ENCODE measurements at places on chromosomes 4 and X.

GRCh38 chrX:44085209-44085608 lies 112.0 kb upstream of the NDP start:
- DNase-seq = no peak

DNA sequence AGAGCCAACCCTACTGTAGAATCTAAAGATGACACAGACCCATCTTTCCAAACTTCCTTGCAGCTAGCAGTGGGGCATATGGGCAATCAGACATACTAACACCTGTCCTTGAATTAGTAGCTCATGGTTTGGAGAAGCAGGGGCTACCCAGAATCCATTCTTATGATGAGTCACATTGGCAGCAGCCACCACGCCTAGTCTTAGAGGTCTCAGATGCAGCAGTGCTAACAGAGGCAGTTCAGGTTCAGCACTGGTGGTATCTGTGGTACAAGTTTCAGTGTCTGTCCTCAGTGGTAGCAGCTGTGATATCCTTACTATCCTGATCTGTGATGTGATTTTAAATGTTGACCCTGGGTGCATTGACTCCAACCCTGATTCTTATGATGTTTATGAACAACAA lies 68.1 kb downstream of the FRMPD4 start:
- DNase-seq = no peak

GRCh38 chr4:89158884-89159503 lies 47.7 kb downstream of the TIGD2 start:
- DNase-seq = peak; percentile 33

DNA sequence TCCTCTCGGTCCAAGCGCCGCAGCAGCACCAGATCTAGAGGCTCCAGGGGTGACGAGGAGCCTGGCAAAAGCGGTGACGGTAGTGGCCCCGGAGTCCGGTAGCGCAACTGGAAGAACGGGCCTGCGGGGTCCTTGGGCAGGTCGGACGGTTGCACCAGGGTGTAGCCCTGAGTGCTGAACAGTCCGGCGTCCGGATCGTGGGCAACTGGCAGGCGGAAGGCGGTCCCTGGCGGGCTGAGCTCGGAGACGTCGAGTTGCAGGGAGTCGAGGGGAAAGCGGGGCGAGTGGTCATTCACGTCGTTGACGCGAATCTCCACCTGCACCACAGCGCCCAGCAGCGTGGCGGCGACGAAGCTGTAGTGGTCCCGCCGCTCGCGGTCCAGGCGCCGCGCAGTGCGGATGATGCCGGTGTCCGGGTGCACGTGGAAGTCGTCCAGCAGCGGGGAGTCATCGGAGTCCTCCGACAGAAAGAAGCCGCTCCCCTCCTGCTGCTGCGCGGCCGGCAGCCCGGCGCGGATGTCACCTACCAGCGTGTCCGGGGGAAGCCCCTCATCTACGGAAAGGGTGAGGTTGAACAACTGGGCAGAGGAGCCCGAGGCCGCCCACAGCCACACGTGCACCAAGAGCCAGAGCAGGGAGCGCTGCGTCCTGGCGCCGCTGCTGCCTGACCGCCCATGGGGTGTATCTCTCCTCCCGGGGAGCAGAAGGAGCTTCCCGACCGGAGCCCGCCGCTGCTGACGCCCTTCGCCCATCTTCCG lies 837 bp downstream of the DCHS2 start:
- no peak for DNase-seq

DNA sequence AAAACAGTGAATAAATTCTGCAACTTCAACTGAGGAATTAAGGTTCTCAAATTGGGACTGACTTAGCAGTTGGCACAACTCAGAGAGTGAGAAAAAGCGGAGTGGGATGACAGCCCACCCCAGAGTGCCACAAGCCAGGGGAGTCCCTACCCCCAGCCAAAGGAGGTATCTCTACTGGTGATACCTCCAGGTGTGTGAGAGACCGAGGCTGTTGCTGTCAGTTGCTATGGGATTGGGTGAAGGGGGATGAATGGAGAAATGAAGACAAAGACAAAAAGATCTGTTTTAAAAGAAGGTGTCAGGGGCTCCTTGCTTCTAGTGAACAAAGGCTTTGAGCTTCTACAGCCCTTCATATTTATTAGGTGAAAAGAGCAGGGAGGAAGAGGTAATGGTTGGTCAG lies 71.4 kb upstream of the UGT2B10 start:
- DNase-seq = no peak
